Astrocyte of the hippocampus (primary cell): ENCODE measurements at places on chromosomes 1 and 21.

GRCh38 chr1:81412954-81413353 is 387.8 kb upstream of the ADGRL2 start:
- DNase-seq = no peak

DNA sequence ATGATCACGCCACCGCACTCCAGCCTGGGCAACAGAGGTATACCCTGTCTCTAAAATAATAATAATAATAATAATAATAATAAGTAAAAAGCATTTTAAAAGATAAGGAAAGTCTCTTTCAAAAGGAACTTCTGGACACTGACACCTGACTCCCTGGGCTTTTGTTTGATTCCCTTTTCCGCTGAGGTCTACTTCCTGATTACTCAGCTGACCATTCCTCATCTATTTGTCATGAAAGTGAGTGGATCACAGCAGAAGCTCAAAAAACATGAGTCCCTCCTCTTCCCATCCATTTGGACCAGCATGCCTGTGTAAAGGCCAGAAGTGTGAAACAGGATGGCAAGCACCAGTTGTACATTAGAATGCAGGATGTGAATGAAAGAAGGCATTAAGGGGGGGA is 61.1 kb upstream of the FBXO28 start:
- peak; percentile 39 for DNase-seq

- DNase-seq = no peak
Measured at GRCh38 chr21:25757531-25757930, 22.8 kb downstream of the GABPA start.

DNA sequence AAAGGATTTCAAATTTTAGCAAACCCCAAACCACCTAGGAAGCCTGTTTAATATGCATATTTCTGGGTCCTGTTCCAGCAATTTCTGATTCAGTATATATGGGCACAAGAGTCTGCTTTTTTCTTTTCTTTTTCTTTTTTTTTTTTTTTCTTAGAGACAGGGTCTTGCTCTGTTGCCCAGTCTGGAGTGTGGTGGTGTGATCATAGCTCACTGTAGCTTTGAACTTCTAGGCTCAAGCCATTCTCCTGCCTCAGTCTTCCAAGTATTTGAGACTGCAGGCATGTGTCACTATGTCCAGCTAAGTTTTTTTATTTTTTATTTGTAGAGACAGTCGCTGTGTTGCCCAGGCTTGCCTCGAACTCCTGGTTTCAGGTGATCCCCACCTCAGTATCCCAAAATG is 34.8 kb downstream of the CCDC18 start:
- no peak for DNase-seq

DNA sequence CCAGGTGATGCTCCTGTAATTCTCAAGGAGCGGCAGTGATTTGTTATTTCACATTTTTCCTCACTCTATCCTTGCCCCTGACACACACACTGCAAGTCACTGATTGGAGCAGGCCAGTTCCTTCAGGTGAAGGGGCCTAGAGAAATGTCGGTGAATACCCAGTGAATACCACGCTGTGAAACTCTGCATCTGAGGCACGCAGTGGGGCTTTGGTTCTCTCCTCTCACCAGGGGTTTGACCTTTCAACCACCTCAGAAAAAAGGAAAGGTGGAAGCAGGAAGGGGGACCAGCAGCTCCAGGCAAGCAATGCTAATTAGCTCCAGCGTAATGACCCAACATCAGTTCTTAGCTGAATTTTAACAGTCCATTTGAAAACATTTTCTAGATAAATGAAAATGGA is 532 bp upstream of the FAM177B start:
- DNase-seq = no peak

DNA sequence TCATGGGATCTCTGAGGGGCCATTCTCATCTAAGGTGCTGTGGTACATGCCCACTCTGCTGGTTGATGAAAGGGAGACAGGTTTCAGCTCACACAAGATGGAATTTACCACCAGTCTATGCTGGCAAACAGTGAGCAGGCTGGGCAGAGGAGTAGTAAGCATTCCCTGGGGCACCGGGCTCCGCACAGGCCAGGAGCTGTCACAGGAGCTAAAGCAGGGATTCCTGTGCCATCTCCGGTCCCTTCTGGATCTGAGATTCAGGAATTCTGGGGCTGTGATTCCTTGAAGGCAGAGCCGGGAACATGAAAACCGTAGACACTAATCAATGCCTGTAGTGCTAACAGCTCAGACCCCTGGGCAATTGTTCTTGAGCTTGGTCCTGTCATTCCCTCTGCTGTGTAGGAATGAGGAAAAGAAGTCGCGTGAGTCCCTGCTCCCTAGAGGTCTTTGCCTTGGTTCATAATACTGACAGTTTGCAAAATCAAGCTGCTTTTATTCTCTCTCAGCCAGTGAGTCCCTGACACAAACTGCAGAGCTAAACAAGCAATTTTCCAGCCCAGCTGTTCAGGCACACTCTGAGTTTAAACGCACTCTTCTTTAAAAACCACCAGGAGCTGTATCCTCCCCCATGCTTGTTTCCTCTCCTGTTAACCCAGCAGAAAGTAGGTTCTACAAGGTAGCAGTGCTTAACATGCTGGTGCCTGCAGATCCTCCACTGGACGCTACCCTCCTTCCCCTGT is 52.5 kb downstream of the MDM4 start:
- no peak for DNase-seq

- DNase-seq = peak; percentile 50
Measured at GRCh38 chr1:58780836-58781452, 2.9 kb downstream of the JUN start.

- DNase-seq = no peak
Measured at GRCh38 chr1:59779949-59780348, 34.8 kb upstream of the HOOK1 start.

- DNase-seq = peak; percentile 19
Measured at GRCh38 chr1:114040273-114041015, 61.2 kb downstream of the OLFML3 start.

GRCh38 chr1:177476676-177477075 is 305.9 kb downstream of the BRINP2 start:
- DNase-seq = no peak

GRCh38 chr1:61224609-61225008 is 142.2 kb downstream of the NFIA start:
- no peak for DNase-seq

GRCh38 chr1:155125946-155126555 is 1.6 kb upstream of the EFNA1 start:
- peak; percentile 52 for DNase-seq

GRCh38 chr1:39562886-39563285 is 13.7 kb downstream of the PABPC4 start:
- DNase-seq = no peak
